ENCODE measurements at places on chromosomes 3 and 15.

DNA sequence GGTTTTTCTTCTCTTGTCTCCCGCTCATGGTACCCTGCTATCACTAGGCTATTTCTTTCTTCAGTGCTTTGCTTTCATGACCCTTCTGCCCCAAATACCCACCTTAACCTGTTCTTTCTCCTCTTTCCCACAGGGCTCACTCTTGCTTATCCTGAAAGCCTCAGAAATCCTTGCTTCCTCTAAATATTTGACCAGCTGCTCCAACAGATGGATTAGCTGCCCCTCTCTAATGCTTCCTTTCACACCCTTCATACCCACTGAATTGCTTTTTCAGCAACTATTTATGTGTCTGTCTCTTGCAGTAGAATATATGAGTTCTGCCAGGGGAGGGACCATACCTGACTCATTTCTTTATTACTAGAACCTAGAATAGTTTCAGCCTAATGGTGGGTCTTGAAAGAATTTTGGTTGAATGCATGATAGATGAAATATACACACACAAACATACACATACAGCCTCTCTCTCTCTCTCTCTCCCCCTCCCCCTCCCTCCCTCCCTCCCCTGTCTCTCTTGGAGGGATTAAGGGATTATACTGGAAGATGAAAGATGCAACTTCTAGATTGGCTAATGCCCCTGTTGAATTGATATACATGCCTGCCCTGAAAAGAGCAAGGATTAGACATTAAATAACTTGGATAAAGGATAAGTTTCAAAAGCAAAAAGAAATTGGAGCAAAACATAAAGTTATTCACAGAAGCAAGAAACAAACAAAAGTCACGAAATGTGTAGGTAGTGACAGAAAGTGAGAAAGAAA is 95.0 kb upstream of the GADL1 start:
- DNase-seq = no peak

DNA sequence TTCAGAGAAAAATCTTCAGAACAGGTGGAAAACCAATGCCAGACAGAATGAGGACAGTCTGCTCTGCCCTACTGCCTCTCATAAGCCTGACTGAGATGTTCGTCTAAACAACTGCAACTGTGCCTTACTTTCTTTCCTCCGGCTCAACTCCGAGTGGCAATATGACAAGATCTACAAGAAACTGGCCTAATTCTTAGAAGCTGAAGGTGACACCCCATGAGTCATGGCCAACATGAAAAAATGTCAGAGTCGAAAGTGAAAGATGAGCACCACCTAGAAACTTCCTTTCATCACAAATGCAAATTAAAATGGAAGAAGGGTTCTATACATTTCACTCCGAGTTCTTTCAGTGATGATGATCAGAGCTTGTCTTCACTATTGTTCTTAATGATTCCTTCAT is 12.9 kb downstream of the PCYT1A start:
- peak; percentile 51 for DNase-seq

DNA sequence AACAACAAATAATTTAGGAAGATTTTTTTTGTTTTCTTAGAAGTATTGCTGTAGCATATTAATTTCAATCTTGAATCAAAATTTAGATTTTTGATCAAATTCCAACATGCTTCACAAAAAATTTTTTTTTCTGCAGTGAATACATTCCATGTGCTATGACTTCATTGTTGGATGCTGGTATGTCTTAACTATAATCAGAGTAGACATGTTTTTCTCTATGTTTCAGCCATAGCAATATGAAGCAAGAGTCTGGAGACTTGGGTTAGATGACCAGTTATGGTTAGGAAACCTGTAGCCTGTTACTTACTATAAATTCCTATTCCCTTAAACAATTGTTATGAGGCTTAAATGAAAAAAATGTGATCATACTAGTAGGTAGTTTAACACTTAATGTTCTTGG is 176.1 kb upstream of the CHL1 start:
- DNase-seq = no peak

DNA sequence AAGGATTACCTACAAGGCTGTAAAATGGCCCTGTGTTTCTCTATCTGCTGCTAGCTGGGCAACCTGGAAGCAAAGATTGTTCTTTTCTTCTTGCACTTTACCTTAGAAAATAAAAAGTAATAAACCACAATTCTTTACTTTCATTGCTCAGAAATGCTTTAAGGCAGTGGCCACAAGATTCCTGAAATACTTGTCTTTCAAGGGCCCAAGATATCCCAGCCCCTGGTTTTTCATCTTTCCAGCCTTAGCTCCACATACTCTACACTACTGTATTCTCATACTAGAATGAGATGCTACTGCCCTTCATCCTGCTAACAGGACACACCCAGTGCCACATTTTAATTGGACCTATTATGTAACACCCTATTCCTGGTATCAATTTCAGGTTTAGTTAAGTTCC is 78.9 kb downstream of the GTF2E1 start:
- DNase-seq = no peak

- DNase-seq = no peak
Observed at GRCh38 chr15:78533331-78533730, 6.9 kb upstream of the PSMA4 start.

GRCh38 chr3:148681080-148681479 is 16.6 kb upstream of the AGTR1 start:
- DNase-seq = no peak

GRCh38 chr3:129954514-129954913 is 20.0 kb upstream of the TRH start:
- DNase-seq = no peak

- DNase-seq = no peak
Observed at GRCh38 chr15:48501208-48501607, 144.3 kb downstream of the FBN1 start.

DNA sequence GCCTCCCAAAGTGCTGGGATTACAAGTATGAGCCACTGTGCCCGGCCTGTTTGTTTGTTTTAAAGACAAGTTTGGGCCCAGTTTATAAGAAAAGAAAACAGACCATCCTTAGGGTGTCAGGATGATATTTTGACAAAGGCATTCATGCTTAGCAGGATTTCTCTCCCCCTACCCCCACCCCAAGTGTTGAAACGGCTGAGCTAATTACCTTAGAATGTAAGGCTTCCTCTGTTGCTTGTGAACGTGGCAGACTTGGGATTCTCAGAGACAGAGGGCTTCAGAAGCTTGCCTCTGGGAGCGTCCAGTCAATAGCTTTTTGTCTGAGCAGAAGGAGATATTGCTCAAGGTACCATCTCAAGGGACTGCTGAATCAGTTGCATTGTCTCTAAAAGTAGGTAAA is 24.0 kb downstream of the FLNB start:
- no peak for DNase-seq

GRCh38 chr3:114176890-114177289 is 2.0 kb downstream of the DRD3 start:
- DNase-seq = no peak

DNA sequence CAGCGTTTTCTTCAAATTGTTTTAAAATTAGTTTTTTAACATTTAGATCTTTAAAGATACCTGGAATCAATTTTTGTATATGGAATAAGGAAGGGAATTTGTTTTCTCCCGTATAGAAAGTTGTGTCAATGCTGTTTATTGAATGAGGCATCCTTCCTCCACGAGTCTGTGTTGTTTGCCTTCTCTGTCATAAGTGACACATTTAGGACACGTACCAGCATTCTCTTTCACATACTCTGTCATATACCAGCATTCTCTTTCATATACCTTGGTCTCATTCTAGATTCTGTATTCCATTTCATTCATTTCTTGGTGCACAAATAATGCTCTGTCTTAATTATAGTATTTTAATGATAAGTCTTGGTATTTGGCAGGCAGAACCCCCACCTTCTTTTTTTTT is 10.3 kb downstream of the ATP11B start:
- DNase-seq = no peak

- DNase-seq = no peak
Observed at GRCh38 chr15:100831467-100831866, 48.2 kb upstream of the ALDH1A3 start.

- DNase-seq = no peak
Observed at GRCh38 chr15:70976851-70977250, 84.2 kb downstream of the LRRC49 start.

- DNase-seq = no peak
Observed at GRCh38 chr3:177448987-177449359, 251.7 kb upstream of the TBL1XR1 start.

DNA sequence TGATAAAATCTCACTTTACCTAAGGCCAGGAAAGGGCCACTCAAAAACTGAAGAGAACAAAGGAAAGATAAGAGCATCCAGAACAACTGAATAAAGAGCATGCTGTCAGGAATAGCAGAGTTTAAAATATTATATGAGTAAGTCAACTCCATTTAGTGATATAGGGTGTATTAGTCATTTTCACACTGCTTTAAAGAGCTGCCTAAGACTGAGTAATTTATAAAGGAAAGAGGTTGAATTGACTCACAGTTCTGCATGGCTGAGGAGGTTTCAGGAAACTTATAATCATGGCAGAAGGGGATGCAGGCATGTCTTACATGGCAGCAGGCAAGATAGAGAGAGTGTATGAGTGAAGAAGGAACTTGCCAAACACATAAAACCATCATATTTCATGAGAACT is 778.0 kb upstream of the NECTIN3 start:
- DNase-seq = no peak

- no peak for DNase-seq
Observed at GRCh38 chr3:48949376-48949717, 30.7 kb downstream of the ARIH2 start.

- no peak for DNase-seq
Observed at GRCh38 chr3:45660567-45660901, 28.7 kb upstream of the SACM1L start.

DNA sequence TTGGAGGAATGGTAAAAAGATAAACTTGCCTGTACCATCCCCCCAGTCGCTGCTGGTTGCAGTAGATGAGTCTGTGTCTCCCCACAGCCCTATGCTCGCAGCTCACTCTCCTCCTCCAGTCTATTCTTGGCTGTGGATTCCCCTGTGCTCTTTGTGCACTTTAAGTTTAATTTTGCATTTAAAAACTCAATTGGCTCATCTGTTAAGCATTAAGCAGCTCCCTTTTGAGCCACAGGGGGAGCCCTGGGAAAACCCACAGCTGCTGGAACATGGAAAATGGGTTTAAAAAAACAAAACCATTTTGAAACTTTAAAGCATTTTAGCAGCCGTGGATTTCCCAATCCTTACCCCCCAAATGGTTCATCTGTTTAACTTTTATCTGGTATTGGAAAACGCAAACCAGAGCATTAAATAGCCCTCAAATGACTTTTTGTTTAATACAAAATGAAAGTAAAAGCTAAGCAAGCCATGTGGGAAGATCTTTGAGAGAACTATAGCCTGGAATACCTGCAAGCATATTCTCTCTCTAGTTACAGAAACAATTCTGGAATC is 536.9 kb downstream of the ZIC1 start:
- DNase-seq = no peak

Measured in activated gamma-delta T cell treated with Interleukin-2 at 50 U/mL for 16 hours (primary cell).